ENCODE measurements at places on chromosomes 12 and 14.
A peak's percentile ranks its signal among the peaks of the same experiment; 100 is the strongest.

- DNase-seq: no peak
Observed at GRCh38 chr12:41286426-41286825, 98.3 kb downstream of the PDZRN4 start.

DNA sequence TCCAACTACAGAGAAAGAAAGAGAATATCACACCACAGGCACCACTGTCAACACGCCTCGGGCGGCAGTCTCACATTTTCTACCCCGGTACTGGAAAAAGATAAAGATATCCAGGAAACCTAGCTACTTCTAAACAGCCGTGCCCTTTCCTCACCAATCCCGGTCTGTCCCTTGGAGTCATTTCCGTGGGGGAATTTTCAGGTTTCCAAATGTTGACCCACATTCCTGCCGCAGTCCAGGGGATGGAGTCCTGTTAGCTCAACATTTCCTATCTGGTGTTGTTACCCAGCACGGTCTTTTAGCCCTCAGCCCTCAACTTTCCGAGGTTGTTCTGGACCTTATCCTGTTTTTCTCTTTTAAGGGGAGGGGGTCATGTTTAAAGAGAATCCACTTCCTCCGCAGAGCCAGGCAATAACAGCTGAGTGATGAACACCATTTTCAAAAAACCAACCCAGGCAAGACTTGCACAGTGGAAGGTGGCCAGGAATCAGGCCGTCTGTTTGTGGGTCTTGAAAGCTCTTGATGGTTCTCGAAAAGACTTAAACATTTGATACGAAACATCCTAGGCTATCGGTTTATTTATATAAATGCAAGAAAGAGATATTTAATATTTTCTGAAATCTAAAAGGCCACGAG is 4.6 kb downstream of the SSH1 start:
- DNase-seq: no peak

DNA sequence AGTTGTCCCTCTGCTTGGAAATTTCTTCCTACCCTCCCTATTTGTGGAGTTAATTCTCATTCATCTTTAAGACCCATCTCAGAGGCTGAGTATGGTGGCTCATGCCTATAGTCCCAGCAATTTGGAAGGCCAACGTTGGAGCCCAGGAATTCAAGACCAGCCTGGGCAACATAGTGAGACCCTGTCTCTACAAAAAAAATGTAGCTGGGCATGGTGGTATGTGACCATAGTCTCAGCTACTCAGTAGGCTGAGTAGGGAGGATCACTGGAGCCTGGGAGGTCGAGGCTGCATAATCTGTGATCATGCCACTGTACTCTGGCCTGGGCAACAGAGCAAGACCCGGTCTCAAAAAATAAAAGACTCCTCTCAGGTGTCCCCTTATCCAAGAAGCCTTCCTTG is 125.1 kb downstream of the SUDS3 start:
- DNase-seq: no peak

GRCh38 chr12:80551897-80552296 is 107.9 kb downstream of the PTPRQ start:
- no peak for DNase-seq

- no peak for DNase-seq
Observed at GRCh38 chr12:9588749-9589148, 19.0 kb downstream of the KLRB1 start.

DNA sequence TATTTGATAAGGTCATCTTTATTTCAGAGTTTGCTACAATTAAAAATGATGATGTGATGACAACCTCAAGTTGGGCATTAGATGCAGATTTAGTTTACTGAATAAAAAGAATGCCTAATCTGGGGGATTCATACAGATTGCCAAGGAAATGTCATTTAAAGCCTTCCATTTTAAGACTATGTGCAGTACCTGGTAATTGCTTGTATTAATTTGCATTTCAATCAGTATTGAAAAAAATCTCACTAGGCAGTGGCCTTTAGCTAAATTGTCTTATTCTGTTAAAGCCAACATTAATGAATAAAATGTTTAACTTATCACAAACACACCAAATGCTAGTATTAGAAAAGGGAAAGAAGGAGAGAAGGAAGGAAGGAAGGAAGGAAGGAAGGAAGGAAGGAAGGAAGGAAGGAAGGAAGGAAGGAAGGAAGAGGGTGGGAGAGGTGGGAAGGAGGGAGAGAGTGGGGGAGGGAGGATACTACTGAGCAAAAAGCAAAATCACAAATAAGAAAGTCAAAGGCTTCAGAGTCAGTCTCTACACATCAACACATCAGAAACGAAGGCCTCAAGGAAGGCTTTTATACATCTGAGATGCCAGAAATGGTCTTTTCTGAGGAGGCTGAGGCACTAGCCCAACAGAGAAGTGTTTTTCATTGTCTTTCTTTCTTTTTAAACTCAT is 271.1 kb upstream of the CLEC14A start:
- DNase-seq: no peak

- no peak for DNase-seq
Observed at GRCh38 chr14:31391473-31391872, 28.9 kb downstream of the HEATR5A start.

DNA sequence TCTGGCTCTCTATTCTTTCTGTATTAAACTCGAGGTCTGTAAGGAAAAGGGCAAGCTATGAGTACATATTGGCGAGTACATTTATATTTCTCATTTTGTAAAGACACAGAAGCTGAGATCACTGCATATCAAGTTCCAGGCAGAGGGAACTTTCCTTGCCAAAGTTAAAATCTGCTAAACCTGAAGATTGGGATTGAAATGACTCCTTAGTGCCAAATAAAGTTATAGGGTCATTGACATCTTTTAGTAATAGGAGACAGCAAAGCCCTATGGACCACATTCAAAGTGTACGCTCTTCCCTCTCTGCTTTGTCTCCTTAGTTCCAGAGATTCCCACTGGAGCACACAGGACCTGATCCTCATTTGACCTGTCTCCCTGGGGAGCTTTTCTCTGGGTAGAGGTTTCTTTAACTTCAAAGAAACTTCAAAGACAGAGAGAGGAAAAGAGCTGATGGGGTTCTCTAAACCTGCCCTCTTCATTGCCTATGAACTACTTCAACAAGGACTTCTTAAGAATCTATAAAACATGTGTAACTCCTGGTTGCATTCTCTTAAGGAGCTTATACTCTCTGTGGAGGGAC is 42.6 kb upstream of the PTPRR start:
- DNase-seq: no peak

GRCh38 chr12:108618079-108618952 is 15.4 kb downstream of the SELPLG start:
- peak; percentile 81 for DNase-seq

GRCh38 chr12:53924521-53925405 is 13.9 kb upstream of the HOXC13 start:
- no peak for DNase-seq

- no peak for DNase-seq
Observed at GRCh38 chr12:92582475-92582874, 120.3 kb upstream of the PLEKHG7 start.

DNA sequence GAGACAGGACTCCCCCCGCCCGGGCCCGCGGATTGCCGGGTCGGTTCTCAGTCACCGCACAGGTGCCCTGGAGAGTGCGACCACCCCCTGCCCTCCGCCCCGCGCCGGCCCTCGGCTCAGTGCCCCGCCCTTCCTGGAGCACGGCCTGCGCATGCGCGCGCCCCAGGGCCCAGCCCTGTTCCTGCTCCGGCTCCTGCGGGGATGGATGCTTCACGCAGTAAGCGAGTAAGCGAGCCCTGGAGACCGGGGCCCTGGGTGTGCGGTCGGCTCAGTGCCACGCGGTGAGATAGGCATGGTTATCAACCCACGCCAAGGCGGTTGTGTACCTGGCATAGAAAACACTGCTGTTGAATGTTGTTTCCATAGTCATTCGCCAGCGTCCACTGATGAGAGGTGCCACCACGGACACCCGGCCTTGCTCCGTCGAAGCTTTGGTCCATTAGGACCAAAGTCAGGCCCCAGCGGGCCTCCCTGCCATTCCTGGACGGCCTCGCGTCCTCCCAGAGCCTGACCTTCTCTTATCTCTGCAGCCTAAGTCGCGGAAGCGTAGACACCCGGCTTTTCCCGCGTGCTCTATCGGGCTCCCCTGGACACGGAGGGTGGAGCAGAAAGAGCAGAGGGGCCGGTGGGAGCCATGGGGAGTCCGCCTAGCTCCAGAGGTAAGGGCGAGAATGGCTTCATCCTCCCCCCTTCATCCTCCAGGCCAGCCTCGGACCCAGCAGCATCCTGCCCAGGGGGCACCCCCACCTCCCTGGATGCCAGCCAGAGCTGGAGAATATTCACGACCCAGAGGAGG is 90.6 kb downstream of the PAPOLA start:
- peak; percentile 69 for DNase-seq

DNA sequence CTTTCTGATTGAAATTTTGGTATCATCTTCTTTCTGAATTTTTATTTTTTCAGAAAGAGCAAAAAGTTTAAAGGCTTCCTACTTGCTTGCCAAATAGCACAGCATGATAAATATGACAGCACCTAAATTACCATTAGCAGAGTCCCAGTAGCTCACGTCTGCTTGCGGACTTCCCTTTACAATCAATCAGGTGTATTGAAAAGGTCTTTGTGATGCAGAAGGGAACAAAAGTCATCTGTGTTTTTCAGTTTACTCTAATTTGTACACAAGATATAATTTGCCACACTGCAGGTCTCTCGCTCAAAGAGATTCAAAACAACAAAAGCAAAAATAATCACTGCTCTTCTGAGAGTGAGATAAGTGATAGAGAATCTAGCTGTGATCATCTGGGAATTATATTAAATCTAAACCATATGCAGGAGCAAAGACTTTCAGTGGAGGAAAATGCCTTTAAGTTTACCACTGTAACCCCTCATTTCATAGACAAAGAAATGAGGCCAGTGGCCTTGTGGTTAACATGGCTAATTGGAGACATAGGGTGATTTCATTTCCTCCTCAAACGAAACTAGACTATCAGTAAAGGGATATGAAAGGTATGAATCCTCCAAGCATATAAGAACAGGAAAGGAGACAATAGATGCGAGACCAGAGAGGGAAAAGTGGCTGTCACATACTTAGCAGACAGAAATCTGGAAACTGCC is 240.8 kb upstream of the TMPO start:
- no peak for DNase-seq

DNA sequence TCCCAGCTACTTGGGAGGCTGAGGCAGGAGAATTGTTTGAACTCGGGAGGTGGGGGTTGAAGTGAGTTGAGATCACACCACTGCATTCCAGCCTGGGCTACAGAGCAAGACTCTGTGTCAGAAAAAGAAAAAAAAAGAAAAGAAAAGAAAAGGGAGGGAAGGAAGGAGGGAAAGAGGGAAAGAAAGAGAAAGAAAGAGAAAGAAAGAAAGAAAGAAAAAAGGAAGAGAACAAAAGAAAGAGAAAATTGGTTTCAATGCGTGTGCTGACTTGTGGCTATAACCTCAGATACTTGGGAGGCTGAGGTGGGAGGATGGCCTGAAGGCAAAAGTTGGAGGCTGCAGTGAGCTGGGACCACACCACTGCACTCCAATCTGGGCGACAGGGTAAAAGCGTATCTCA is 128.4 kb upstream of the TBX3 start:
- DNase-seq: no peak

GRCh38 chr14:76669770-76670169 is 91.5 kb upstream of the VASH1 start:
- no peak for DNase-seq

DNA sequence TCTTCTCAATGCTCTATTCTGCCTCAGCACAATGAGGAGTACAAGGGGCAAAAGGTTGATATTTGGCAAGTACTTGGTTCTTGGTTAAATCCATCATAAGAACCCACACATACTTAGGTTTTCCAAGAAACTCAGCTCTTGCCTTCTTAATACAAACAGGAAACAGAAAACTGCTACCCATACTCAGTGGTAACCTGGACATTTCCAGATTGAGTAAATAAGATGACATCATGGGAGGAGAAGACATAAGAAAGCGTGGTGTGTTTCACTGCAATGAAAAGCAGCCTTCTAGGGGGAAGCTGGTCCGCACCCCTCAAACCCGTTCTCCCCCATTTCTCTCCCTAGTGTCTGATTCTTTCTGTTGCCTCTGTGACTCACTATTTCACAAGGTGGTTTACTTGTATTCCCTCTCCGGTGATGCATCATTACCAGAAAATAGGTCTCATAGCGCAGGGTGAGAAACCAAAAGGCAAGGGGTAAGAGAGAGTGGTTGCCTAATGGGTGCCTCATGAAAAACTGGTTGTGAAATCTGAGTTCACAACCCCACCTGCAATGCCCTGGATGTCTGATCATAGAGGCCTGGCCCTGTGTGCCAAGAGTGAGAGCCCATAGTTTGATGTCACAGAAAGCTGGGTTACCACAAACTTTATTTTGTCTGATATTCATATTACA is 326.5 kb upstream of the TBX3 start:
- DNase-seq: no peak

- DNase-seq: no peak
Observed at GRCh38 chr12:51822956-51823355, 25.6 kb downstream of the FIGNL2 start.

GRCh38 chr14:71621276-71621675 is 311.0 kb upstream of the RGS6 start:
- DNase-seq: no peak

GRCh38 chr12:124422570-124423523 is 128.0 kb downstream of the RFLNA start:
- DNase-seq: no peak

- DNase-seq: no peak
Observed at GRCh38 chr14:23154964-23155587, 28.4 kb downstream of the SLC7A8 start.

- no peak for DNase-seq
Observed at GRCh38 chr14:71541973-71542690, 390.1 kb upstream of the RGS6 start.

DNA sequence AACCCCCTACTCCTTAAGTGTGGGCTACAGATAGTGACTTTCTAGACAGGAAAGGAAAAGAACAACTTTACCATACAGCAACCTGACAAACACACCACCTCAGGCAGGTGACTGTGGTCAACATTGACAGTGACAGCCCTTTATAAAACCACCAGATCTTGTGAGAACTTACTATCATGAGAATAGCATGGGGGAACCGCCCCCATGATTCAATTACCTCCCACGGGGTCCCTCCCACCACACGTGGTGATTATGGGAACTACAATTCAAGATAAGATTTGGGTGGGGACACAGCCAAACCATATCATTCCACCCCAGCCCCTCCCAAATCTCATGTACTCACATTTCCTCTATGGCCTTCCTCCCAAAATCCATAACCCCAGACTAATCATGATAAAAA is 16.3 kb downstream of the OR10P1 start:
- no peak for DNase-seq
